Inflammatory macrophage treated with lipopolysaccharide for 1 hour (primary cell): ENCODE measurements at places on chromosomes 5 and 9.

- peak; percentile 61 for DNase-seq
Observed at GRCh38 chr5:135556620-135557019, 20.9 kb upstream of the NEUROG1 start.

DNA sequence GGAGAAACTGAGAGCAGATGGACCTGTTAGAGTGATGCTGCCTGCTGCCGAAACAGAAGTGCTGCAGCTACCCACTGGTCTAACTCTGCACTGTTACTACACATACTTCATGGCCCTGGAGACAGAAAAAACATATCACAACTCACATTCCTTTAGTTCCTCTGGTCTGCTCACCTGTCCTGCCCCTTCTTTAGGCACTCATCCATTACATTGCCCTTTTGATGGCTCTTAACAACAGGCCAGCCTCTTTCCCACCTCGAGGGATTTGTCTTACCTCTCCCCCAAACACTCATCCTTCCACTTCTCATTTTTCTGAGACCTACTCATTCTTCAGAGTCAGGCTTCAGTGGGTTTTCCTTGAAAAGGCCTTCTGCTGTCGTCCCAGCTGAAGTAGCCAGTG is 49.2 kb downstream of the KCTD16 start:
- DNase-seq, result no peak

- no peak for DNase-seq
Observed at GRCh38 chr5:83653669-83654068, 67.0 kb downstream of the HAPLN1 start.

DNA sequence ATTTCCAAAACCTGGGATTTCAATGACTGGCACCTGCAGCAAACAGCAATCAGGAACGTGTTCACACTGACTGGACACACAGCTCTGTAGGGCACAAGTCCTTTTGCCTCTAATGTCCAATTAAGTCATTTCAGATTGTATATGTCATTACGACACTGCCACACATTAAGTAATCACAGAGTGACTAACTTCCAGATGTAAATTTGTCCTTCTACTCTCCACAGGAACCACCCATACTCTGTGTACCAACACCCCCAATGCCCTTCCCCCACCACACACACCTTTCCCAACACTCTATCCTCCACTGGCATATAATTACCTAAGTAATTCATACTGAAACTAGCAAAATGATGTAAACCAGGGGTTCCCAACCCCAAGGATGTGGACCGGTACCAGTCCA is 30.5 kb downstream of the LARS1 start:
- peak; percentile 31 for DNase-seq

GRCh38 chr5:1745123-1745795 is 54.4 kb downstream of the MRPL36 start:
- DNase-seq, result no peak
